ENCODE measurements at places on chromosomes 7 and 10.

GRCh38 chr7:131232768-131233167 lies 94.9 kb upstream of the MKLN1 start:
- DNase-seq, result no peak

GRCh38 chr7:505171-505570 lies 14.5 kb downstream of the PDGFA start:
- no peak for DNase-seq

DNA sequence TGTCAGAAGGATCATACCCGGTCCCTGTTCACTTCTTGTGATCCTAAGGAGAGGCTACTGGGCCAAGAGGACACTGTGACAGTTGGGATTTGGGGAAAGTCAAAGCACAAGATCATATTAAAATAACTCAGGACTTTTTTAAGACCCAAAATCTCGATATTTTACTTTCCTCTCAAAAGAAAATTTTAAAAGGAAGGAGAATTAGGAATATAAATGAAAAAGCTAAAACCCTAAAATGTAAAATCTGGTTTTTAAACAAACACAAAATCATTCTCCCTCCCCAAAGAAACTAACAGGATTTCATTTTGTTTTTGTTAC lies 36.4 kb downstream of the ALOX5 start:
- no peak for DNase-seq

DNA sequence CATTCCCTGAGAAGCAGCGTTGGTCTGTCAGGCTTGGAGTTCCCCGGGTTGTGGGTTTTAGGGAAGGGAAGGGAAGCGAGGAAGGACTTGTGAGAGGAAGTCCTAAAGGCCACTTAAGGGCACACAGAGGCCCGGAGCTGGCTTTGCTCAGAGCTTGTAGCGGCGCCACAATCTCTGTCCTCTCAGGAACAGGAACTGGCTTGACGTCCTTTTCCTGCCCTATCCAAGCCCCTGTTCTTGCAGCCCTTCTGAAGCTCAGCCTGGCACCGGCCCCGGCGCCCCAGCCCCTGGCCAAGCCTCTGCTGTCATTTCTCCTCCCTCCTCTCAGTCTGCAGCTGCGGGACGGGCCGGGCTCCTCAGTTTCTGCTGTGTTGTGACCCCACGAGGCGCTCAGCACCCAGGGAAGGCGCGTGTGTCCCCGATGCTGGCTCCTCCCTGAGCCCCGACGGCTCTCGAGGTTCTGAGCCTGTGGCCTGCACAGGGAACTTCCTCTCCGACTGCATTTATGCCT lies at the start of gene GIMAP8:
Gene GIMAP8, plus strand, starts transcription at position 140 of the 511 bp plus-strand sequence. CDS start 16,069 bp downstream, outside the sequence.
- no peak for DNase-seq
